Activated T-helper 17 cell treated with anti-CD3 and anti-CD28 coated beads, Interleukin-2, amount 50 U/mL, for 72 hours (primary cell): ENCODE measurements at places on chromosomes 3 and 15. TPM values are rescaled to one million over a fixed set of nuclear protein-coding genes. Genes with fewer than 3 reads are reported as not detected.

DNA sequence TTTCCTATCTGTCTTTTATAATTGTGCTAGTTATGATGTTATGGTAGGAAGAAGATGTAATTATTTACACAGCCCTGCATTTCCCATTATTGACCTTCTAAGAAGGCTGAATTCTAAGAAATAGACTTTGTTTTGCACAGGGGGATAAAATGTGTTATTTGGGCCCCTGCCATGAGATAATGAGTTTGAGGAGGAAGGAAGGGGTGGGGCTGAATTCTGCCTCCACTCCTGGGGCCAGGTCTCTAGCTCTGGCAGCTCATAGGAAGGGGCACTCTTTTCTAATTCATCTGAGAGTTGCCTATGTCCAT, 69.2 kb upstream of the GOLGA8B start:
- ATAC-seq, result no peak

DNA sequence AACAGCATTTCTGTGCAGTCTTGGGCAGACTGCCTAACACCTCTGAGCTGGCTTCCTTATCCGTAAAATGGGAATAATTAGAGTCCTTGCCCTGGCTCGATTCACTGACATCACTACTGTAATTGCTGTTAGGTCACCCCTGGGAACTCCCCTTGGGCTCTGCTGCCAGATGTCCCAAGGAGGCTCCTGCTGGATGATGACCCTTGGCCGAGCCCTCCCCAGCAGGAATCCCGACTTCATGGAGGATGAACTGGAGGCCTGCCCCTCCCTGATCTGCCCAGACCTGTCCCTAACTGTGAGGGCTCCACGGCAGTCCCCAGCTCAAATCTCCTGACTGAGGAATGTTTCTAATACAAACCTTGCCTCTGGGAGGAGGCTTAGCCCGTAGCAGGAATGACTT, 18.0 kb downstream of the ESYT3 start:
- no peak for ATAC-seq

GRCh38 chr15:71716990-71717389, 93.4 kb upstream of the NR2E3 start:
- no peak for ATAC-seq

RAMAC gene
- 25.4 TPM for total RNA-seq

GNB5 gene
- 19.5 TPM for total RNA-seq

CPN2 gene
- total RNA-seq, result not detected
